ENCODE measurements at places on chromosomes 3 and 15. TPM values are rescaled to one million over a fixed set of nuclear protein-coding genes. Genes with fewer than 3 reads are reported as not detected.

DNA sequence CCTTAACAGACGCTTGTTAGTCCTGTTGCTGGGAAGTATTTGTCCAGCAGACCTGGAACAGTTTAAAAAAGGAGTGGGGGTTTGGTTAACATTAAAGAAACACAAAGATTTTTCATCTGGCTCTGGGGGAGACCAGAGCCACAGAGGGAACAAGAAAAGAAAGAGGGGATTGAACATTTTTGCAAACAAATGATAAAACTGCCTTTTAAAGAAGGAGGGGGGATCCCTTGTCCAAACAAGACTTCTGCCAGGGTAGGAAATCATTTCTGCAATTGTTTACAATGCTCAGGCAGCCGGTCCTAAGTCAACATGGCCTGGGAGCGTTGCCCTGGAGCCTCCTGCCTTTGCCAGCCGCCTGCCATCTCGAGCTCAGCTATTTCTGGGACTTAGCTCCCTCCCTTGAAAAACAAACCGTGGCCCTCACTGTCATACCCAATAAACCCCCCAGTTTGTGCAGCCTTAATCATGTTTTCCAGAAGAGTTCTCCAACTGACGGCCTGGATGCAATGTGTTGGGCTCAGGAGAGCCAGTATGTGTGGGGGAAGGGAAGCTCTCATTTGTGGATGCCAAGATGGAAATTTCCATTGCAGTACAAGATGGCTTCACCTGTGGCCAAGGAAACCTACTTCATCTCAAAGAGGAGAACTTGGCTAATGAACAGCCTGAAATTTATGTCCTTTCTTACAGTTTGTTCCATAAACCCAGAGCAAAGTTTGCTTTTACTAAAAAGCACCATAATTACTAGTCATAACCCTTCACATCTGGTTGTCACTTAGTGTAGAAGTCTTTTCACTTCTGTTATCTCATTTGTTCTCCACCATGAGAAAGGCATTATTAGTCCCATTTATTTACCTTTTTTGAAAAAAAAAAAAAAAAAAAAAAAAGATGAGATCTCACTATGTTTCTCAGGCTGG, 75.9 kb upstream of the RNU6-1 start:
- peak; percentile 86 for DNase-seq

BNC1 gene
- total RNA-seq: 2.1 TPM

GPR149 gene
- not detected for total RNA-seq

COL6A5 gene
- not detected for total RNA-seq

NPAP1 gene
- 0.03 TPM for total RNA-seq

DNA sequence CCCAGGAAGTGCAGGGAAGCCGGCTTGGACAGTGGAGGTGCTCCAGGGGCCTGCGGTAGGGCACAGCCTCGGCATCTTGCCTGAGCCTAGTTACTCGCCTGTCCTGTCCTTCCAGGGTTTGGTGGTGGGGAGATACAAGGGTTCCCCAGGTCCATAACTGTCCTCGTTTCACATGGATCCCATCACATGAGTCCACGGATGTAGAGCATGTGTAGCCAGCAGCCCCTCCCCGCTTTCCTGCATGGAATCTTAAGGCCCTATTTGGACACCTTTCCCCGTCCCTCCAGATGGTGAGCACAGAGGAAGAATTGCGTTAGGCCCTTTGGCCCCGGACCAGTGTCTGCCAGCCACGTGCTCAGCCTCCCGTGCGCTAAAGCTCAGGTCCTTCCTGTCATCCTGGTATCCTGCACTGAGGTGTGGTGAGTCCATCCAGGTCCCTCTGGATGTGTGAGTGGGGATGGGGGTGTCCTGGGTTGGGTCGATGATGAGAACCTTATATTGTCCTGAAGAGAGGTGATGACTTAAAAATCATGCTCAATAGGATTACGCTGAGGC, 230.4 kb downstream of the SNRPN start:
- DNase-seq: peak; percentile 5

GRCh38 chr3:32117320-32117719, 10.9 kb downstream of the GPD1L start:
- no peak for DNase-seq

CPNE4 gene
- 9.6 TPM for total RNA-seq

SLC28A2 gene
- not detected for total RNA-seq

SLC15A2 gene
- total RNA-seq: 8.2 TPM

- no peak for DNase-seq
Observed at GRCh38 chr3:152477422-152477821, 208.7 kb downstream of the MBNL1 start.

ONECUT1 gene
- total RNA-seq: 0.29 TPM

- DNase-seq: no peak
Observed at GRCh38 chr15:48087844-48088243, 32.9 kb upstream of the SLC24A5 start.

GRCh38 chr3:13657660-13658435, 108.9 kb downstream of the FBLN2 start:
- DNase-seq: peak; percentile 83

GPR15 gene
- total RNA-seq: not detected

BLM gene
- 8.1 TPM for total RNA-seq

GRCh38 chr3:108599677-108600409, 10.3 kb downstream of the DZIP3 start:
- no peak for DNase-seq

DNA sequence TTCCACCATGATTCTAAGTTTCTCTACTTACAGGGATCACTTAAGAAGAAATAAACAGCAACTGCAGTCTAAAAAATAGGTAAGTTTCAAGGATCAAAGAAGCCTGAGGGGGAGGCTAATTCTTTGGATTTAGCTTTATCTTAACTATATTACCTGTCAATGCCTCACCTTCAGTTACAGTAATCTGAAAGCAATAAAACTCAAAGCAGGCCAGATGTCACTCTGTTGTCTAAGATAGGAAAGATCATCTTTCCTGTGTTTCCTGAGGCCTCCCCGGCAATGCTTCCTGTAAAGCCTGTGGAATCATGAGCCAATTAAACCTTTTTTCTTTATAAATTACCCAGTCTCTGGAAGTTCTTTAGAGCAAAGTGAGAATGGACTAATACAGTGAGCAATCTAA, 60.2 kb downstream of the NPTN start:
- no peak for DNase-seq

- no peak for DNase-seq
Observed at GRCh38 chr15:96600350-96600749, 269.9 kb downstream of the NR2F2 start.

TLR9 gene
- total RNA-seq: 0.19 TPM

LYZL4 gene
- not detected for total RNA-seq

DNA sequence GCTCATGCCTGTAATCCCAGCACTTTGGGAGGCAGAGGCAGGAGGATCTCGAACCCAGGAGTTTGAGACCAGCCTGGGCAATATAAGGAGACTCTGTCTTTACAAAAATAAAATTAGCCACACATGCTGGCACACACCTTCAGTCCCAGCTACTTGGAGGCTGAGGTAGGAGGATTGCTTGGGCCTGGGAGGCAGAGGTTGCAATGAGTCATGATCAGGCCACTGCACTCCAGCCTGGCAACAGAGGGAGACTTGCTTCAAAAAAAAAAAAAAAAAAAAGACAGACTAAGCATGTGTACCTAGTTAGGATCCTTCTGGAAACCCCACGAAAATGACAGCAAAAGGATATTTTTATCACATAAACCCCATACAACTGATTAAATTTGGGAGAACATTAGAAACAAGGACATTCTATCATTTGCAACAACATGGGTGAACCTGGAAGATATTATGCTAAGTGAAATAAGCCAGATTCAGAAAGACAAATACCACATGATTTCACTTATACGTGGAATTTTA, 44.9 kb downstream of the METTL6 start:
- DNase-seq: no peak

- peak; percentile 64 for DNase-seq
Observed at GRCh38 chr3:2851835-2852234, 258.3 kb downstream of the IL5RA start.

POLQ gene
- total RNA-seq: 0.89 TPM

GPR62 gene
- 0.62 TPM for total RNA-seq

XCR1 gene
- not detected for total RNA-seq

- DNase-seq: no peak
Observed at GRCh38 chr15:51634591-51635198, 12.1 kb upstream of the DMXL2 start.

DNA sequence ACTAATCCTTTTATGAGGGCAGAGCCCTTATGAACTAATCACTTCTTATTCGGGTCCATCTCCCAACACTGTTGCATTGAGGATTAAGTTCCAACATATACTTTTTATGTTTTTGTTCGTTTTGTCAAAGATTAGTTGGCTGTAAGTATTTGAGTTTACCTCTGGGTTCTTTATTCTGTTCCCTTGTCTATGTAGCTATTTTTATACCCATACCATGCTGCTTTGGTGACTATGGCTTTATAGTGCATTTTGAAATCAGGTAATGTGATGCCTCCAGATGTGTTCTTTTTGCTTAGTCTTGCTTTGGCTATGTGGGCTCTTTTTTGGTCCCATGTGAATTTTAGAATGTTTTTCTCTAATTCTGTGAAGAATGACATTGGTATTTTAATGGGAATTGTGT, 166.4 kb upstream of the KCNMB2 start:
- DNase-seq: no peak

- no peak for DNase-seq
Observed at GRCh38 chr3:58005669-58006068, 2.6 kb upstream of the FLNB start.

IRAK2 gene
- 0.71 TPM for total RNA-seq

DNA sequence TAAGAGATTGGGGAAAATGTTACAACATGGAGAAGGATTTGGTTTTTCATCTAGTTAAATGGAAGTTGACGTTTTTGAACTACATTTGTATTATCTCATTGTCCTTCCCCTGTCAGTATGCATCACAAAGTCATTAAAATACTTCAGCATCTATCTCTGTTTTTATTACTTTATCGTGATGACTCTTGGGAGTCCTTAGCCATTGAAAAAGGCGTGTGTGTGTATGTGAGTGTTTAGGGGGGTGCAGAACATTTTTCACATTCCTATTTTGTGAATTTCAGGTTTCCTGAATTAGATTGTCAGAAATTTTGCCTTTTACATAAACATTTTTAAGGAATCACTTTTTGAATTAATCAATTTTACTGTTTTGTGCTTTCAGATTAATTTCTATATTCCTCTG, 360.6 kb upstream of the SGO1 start:
- DNase-seq: no peak

DNA sequence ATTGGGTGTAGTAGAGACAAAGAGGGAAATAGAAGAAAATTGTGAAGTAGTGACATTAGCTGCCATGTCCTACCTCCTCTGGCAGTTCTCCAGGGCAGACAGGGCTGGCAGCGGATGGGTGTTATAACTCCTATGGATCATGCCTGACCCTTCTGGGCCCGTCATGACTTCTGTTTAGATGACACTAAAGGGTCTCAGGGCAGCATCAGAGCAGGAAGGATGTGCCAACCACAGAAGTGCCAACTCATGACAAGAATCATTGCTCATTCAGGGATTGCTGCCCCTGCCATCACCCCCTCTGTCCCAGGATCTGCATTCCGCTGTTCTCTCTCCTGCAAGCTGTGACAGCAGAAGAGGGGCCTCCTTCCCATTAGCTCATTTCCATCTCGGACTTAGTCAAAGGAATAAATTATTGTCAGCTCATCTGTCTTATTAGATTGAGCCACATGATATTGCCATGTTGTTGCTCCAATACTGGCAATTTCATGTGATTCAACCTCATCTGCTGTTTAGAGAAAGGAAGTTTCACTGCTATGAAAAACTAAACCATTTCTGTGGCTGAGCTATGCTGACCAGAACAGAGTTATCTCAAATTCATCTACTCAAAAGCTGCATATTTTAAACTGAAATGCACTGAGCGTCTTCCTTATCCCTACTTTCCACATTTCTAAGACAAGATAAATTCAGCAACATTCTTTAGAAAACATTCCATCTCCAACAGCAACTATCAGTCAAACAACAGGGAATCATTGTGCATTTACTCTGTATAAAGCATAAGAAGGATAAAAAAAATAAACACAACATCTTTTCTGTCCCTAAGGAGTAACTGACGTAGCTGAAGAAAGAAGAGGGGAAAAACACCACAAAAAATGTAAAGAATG, 271.6 kb downstream of the FHIT start:
- DNase-seq: no peak

PTX3 gene
- 6.2 TPM for total RNA-seq

GRCh38 chr3:44685128-44685800, 27.2 kb upstream of the ZNF502 start:
- DNase-seq: peak; percentile 88

- no peak for DNase-seq
Observed at GRCh38 chr15:76935620-76936019, 4.1 kb downstream of the RCN2 start.

DNA sequence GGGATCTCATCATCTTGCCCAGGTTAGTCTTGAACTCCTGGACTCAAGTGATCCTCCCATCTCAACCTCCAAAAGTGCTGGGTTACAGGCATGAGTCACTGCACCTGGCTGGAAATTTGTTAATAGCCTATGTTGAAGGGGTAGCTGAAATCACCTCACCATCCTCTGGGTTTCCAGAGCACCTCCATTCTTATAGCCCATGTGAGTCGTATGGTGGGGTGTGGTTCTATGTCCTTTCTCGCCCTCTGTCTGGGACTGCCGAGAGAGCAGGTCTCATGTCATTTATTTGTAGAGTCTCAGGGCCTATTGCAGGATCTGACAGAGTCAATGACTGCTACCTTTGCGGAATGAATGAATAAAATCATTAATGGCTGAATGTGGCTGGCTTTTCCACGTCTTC, 20.9 kb downstream of the CEMIP start:
- no peak for DNase-seq

PATL2 gene
- total RNA-seq: 2.4 TPM

GRCh38 chr3:40366203-40367162, 20.5 kb upstream of the ENTPD3 start:
- no peak for DNase-seq

GRCh38 chr3:49279376-49279775, 2.3 kb upstream of the C3orf62 start:
- peak; percentile 41 for DNase-seq

DNA sequence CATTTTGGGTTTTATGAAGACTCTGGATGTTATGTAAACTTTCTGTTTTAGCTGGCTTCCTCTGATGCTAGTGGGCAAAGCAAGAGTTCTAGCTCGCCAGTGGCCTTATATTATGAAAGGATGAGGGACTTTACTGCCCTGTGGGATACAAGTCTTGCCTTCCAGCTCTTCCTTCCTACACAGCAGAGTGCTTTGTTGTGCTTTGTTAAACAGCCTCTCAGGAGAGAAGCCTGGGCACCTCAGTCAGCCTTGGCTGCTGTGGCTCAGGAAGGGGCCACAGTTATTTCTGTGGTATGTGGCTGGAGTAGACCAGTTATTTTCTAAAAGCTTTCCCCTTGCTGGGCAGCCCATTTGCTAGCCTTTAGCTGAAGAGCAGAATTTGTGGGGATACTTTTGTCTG, 69.5 kb upstream of the SUCLG2 start:
- no peak for DNase-seq

DNA sequence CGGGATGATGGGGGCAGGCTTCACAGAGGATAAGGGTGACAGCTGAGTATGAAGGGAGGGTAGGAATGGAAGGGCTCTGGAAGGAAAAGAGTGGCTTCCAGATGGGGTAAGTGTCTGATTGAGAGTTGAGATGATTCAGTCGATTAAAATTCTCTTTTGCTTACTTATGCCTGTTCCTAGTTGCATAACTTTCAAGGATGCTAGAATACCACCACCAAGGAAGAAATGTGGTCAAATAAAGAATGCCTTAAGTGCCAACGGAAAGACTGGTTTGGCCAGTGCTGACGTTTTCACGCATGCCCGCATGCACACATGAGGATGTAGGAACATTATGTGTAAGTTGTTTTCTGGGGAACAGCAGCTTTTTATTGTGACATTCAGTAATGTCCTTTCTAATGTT, 263.4 kb upstream of the WNT5A start:
- no peak for DNase-seq

GRCh38 chr15:50907601-50908208, 778 bp upstream of the AP4E1 start:
- DNase-seq: no peak
